ENCODE measurements at places on chromosomes 1 and 21.

GRCh38 chr1:171833091-171833825 lies 8.0 kb upstream of the DNM3 start:
- DNase-seq = no peak

- DNase-seq = no peak
These were observed 168.0 kb downstream of the CYYR1 start for GRCh38 chr21:26405071-26405470.

GRCh38 chr1:157137408-157138219 lies 581 bp downstream of the ETV3 start:
- no peak for DNase-seq

- no peak for DNase-seq
These were observed 1.8 kb downstream of the SH3GLB1 start for GRCh38 chr1:86706018-86706635.

DNA sequence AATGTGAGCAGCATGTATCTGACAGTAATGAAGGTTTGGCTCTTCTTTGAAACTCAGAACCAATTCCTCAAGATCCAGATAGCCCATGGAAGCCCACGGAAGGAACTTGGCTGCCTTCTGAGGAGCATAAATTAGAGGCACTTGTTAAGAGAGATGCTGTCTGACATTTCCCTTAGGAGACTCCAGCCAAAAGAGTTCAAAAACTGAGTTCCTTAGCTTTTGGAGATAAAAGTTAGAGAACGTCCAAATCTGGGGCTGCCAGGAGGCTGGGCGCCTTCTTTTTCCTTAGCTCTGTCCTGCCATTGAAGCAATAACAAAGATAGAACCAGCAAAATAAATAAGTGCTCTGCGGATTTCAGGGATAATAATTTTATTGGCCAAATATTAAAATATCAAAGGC lies 439.6 kb upstream of the USP24 start:
- DNase-seq = no peak

DNA sequence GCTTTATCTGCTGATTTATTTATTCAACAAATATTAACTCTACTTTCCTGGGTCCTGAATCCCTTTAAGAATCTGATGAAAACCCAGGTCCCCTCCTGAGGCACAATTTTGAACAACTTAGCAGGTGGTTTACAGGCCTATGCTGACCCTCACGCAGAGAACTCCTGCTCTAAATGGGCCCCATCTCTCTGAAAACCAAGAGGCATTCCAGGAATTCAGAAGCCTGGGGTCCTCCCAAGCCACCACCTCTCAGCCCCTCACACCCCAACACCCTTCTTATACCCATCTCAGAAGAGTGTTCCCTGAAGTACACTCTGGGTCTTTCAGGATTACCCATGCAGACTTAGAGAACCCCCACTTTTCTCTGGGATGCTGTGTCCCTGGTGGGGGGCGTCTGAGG lies 34.5 kb downstream of the LHX4 start:
- no peak for DNase-seq

GRCh38 chr1:95098196-95098595 lies 19.0 kb upstream of the TLCD4 start:
- DNase-seq = no peak

DNA sequence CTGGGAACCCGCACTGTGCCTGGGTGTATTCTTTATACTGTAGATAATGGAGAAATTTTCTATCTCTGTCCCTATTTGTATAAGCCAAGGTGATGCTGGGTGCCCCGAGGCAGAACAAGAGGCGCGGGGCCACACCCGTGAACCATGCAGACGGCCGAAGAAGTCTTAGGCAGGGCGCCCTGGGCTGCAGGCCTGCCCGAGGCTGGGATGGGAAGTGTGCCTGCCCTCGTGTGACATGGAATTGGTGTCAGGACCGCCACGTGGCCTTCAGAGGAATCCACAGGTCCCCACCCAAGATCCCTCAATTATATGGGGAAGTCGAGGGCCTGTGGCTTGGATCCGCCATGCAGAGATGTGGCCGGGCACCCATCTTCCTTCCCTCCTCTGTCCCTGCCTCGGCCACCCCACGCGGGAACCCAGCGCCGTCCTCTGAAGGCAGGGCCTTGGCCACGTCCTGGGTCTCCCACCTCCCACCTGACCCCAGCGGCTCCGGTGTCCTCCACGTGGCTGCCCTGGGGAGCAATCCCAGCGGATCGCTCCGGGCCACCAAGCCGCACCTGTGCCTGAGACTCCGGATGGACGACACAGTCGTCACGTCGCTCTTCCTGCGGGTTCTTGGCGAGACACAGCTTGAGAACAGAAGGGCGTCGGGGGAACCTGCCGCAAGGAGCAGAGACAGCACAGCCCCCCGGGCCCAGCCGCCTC lies 19.9 kb upstream of the ARHGEF16 start:
- DNase-seq = no peak

GRCh38 chr1:43165162-43165561 lies 6.9 kb downstream of the EBNA1BP2 start:
- DNase-seq = no peak

DNA sequence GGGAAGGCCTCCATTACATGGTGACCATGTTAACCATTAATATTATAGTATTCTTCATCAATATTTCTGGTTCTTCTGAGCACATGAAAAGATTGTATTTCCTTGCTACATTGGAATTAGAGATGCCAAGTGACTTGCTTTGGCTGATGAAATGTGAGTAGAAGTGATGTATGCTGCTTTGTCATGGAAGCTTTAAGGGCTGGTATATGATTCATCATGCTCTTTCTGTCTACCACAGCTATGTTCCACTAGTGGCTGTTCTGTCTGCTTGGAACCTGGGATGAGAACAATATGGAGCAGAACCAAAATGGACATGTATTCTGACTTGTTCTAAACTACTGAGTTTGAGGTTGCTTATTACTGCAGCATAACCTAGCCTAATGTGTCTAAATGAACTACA lies 163.3 kb downstream of the TM2D1 start:
- no peak for DNase-seq

DNA sequence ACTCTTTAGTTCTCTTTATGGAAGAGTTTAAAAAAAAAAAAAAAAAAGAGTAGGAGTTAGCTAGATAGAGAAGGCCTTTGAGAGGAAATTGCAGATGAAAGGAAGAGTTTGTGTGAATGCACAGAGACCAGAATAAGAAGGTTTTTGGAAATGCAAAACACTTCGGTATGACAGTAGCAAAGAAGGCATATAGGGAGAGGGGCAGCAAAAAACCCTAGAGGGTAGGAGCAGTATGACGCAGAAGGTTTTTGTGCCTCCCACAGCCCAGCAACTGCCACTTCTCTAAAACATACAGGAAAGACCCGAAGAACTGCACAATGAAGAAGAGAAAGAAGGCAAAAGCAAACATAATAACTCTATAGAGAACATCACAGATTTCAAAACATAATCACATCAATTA lies 84.3 kb downstream of the WDR64 start:
- DNase-seq = no peak

DNA sequence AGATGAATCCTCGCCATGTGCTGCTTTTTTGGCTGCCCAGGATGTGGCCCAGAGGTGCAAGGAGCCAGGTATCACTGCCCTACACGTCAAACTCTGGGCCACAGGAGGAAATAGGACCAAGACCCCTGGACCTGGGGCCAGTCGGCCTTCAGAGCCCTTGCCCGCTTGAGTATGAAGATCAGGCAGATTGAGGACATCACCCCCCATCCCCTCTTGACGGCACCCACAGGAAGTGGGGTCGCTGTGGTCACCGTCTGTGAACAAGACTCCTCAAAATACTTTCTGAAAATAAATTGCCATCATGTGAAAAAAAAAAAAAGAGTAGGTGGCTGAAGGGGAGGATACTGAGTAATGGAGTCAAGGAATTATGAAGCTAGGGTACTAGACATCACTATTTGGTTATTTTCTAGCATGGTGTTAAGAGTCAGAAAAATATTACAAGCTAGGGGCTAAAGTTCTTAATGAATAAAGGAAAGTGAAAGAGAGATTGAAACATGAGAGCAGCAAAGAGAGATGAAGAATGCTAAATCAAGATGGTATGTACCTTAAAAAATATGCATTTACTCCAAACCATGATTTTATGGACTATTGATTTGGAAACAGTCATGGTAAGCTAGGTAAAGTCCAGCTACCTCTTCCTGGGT lies 84.9 kb downstream of the CLEC20A start:
- DNase-seq = no peak

GRCh38 chr1:41498391-41498790 lies 13.9 kb upstream of the EDN2 start:
- DNase-seq = no peak

DNA sequence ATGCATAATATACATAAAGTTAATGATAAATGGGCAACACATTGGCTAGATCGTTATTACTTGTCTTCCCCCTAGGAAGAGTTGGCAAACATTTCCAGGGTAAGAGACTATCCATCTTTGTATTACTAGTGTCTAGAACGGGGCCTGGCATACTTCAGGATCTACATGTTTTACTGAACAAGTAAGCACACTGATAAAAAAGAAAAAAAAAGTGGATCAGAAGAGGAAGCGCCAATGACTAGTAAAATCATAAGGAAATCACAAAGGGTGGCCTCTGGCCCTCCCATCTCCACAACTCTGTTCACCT lies 482 bp downstream of the TM2D1 start:
- DNase-seq = no peak

DNA sequence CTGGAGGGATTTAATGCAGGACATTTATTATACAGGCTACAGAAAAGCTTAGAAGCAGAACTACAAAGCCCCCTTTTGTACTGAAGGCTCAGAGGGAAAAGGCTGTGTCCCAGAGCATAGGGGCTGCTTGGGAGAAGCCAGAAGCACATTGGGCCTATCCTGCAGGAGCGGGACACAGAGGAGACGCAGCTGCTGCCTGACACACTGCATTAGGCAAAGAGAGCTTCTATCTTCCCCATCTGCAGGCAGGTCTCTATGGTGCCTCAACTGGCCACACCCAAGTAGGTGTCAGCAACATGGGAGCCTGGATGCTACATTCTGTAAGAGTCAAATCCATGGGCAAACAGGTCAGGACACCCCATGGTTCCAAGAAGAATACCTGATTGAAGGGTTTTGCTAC lies 595.9 kb downstream of the AJAP1 start:
- DNase-seq = no peak

Measured in anterior cingulate cortex (tissue), 58 donors.